ENCODE measurements at places on chromosomes 7 and 10.

- no peak for DNase-seq
These were observed 263.6 kb downstream of the DOCK4 start for GRCh38 chr7:111942450-111943081.

- no peak for DNase-seq
These were observed 46.7 kb upstream of the PDZD8 start for GRCh38 chr10:117421985-117422384.

- DNase-seq = no peak
These were observed 139.4 kb upstream of the AKR1E2 start for GRCh38 chr10:4686644-4686996.

DNA sequence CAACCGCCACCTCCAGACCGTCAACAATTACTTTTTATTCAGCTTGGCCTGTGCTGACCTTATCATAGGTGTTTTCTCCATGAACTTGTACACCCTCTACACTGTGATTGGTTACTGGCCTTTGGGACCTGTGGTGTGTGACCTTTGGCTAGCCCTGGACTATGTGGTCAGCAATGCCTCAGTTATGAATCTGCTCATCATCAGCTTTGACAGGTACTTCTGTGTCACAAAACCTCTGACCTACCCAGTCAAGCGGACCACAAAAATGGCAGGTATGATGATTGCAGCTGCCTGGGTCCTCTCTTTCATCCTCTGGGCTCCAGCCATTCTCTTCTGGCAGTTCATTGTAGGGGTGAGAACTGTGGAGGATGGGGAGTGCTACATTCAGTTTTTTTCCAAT lies 146.6 kb downstream of the CHRM2 start:
- DNase-seq = no peak

DNA sequence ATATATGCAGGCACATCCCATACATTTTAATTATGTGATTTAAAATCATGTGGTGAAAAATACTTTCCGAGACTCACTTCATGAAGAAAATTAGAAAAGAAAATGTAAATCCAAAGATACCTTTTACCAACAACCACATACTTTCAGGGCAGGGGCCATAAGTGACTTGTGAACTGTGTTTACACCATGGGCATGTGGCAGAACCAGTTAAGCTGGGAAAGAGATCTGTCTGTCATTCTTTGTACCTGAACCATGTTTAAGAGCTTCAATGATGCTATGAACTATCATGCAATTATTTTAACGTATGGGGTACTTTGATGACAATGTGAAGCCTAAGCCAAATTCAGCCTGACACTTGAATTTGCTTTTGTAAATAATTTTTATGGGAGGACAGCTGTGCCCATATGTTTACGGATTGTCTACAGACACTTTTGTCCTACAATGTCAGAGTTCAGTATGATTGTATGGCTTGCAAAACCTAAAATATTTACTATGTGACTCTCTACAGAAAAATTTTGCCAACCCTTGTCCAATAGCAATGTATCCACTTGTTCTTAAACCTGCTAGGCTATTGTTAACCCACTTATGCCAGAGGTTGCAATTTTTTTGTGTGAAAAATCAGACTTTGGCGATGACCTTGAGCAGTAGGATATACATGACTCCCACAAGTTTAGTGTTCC lies 654.6 kb downstream of the TNS3 start:
- DNase-seq = no peak

DNA sequence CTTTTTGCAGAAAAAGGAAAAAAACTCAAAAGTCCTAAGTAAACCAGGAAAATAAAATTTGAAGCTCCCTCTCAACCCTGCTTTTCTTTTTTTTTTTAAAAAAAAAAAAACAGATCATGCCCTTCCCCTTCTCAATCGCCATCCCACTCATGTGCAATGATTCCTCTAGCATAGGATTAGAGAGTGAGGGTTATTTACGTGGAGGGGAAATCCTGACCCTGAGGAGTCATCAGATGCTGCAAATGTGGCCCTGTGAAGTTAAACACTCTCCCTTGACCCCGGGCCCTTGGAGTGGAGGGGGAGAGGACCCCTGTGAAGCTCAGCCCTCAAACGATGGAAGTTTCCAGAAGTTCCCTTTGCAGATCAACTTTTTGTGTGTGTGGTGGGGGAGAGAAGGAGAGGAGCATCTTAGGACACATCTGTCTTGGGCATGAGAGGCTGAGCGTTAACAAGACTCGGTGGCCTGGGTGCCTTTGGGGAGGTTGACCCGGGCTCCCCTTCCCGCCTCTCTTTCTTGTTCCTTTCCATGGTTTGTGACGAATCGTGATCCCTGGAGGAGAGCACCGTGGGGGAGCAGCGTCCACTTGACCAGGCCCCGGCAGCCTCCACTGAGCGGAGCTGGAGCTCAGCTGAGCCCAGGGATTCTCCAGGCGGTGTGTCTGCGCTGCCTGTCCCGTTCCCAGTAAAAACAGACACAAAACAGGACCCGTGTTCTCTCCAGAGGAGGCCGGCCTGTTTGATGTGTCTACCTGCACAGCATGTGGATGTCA lies 1.5 kb upstream of the SHH start:
- DNase-seq = no peak

GRCh38 chr10:88983939-88984338 lies 6.7 kb upstream of the FAS start:
- DNase-seq = no peak

- DNase-seq = no peak
These were observed 335.3 kb downstream of the FGFR2 start for GRCh38 chr10:121262774-121263430.

DNA sequence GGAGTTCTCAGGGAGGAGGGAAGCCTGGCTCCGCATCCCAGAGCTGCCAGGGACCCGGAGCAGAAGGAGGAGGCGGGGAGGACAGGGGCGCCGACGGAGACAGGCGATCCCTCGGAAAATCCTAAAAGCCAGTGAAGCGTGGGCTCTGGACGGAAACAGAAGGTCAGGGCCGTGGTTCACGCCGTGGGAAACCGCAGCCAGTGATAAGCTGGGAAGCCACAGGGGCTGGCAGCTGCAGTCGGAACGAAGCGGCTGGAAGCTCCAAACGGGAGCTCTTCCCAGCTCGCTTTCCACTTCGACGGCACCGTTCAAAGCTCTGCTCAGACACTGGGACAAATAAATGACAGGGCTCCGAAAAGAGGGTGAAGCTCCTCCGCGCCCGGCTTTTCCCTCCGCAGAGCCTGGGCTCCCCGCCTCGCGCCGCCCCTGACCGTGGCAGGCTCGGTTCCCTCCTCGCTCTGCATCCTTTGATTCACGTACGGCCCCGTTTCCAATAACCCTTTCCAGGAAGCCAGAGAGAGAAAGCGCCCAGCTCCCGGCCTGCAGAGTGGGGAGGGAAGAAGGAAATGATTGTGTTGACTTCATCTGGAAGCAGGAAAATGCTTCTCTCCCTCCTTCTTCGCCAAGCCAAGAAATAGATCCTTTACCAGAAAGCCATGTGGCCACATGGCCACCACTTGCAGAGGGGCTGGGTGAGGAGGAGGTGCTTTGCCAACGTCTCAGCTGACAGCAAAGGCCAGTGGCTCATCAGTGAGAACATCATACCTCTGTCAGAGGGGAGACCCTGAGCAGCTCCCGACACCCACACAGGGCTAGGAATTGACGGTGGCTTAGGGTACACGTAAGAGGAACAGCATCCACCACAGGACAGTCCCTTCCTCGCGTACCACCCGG lies 57.4 kb downstream of the ADRB1 start:
- no peak for DNase-seq

DNA sequence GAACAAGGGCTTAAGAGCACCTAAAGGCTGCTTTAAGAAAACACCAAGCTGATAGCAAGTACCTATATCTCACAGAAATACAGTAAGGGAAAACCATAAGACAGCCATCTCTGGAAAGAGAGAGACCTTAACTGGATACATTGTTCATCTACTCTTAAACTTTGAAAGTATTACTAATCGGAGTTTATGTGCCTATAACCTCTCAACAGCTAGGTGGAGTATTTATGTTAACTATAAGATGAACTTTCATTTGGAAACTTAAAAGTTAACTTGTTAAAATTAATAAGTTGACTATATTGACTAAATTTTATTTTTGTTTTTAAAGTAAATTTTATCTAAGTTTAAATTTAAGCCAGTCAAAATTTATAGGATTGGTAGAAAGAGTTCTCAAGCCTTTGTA lies 90.6 kb downstream of the USP6NL start:
- no peak for DNase-seq

DNA sequence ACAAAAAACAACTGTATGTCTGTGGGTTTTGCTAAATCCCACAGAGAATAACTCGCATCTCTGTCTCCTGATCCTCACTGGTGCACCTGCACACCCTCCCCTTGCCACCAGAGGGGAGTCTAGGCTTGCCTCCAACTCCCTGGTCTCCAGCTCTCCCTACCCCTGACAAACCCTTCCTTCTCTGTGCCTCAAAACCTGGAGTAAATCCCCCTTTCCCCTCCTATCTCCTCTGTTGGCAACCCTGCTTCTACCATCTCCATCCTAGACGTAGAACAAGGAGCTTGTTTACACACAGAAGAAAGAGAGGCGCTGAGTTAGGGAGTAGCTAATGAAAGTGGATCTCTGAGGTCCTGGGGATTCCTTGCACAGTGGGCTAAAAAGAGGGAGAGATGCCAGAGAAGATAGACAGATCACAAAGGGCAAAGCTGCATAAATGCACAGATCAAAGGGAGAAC lies 6.0 kb downstream of the MBLAC1 start:
- DNase-seq = no peak

- no peak for DNase-seq
These were observed 62.5 kb upstream of the INPP5A start for GRCh38 chr10:132475086-132475485.

DNA sequence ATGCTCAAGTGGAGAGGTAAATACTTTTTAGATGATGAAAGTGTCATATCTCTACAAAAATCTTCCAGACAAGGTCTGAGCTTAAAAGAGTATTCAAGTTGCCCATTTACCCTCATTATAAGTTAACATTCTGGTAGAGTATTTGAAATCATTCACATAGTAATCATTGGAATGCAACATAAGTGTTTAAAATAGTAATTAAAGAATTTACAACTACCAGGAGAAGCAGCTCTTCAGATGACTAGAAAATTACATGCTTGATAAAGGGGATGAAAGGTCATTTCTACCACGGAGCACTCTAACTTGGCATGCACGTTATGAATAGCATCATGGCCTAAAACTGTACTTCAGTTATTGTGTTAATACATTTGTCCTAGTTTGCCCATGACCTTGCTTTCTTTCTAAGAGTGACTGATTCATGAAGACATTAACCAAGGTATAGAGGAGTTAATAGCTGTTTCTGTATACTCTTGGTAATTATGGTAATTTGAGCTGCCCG lies 120.0 kb downstream of the SEMA3E start:
- DNase-seq = no peak

GRCh38 chr10:34147641-34148304 lies 667.3 kb downstream of the PARD3 start:
- no peak for DNase-seq

Measured in stimulated activated CD8-positive, alpha-beta memory T cell treated with anti-CD3 and anti-CD28 coated beads, Interleukin-7, amount 100 ng/mL, for 1 hour (primary cell).